ENCODE measurements at places on chromosomes 7 and 10.

DNA sequence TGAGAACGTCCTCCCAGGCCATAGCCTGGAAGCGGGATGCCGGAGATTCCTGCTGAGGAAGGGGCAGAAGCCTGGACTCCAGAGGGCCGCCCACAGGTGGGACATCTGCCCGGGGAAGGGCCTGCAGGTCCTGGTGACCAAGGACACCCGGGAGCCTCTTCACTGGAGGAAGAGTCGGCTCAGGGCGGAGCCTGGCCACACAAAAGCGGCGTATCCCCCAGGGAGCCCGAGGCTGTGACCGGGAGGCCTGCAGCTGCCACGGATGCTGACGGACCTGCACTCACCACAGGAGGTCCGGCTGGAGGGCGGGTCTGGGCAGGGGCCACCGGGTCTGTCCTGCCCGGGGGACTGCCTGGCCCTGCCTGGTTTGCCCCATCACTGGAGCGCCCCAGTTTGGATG, 15.5 kb upstream of the ADGRA1 start:
- DNase-seq = no peak

GRCh38 chr10:122650331-122650730, 49.3 kb downstream of the C10orf120 start:
- DNase-seq = no peak

GRCh38 chr10:88386821-88387773, 196.0 kb downstream of the RNLS start:
- peak; percentile 29 for DNase-seq

- DNase-seq = no peak
Measured at GRCh38 chr7:149621776-149622175, 124.2 kb upstream of the ZNF746 start.

GRCh38 chr10:112235920-112236319, 47.3 kb upstream of the TECTB start:
- DNase-seq = no peak

- peak; percentile 18 for DNase-seq
Measured at GRCh38 chr7:1290679-1291356, 58.1 kb downstream of the UNCX start.
